Stimulated activated memory B cell treated with anti-CD40 and anti-IgM and Interleukin-4, amounts not matched to agents 10 μg/mL and 1 μg/mL and 100 μg/mL, for 72 hours (primary cell): ENCODE measurements at places on chromosomes 13 and 19.

- ATAC-seq: no peak
Observed at GRCh38 chr19:1507192-1507660, 5.6 kb downstream of the ADAMTSL5 start.

DNA sequence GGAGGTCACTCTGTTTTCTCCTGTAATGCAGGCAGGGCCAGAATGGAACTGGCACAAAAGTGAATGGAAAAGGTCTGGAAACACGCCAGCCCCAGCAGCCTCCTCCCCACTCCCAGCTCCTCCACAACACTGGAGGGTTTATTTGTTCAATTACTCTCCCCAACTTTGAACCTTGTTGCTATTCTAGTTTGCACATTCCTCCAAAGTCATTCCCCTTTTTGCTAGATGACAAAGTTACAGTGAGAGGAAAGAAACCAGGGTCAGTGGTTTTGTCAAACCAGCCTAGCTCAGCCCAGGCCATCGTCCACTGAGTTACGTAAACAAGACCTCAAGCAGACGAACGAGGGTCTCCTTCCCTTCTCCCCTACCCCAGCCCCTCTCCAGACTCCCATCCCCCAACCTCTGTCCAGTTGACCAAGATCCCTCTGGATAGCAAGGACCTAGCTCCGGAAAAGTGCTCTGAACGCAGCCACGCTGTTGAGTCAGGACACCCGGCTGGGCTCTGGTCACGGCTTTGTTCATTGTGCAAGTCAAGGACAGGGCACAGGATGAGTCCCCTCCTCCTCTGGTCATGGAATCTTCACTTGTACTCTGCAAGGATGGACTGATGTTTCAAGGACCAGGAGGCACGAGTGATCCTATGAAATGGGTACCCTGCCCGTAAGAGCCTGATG lies 180.0 kb downstream of the USP12 start:
- ATAC-seq: no peak

GRCh38 chr13:80341756-80342370 lies 937 bp upstream of the SPRY2 start:
- no peak for ATAC-seq

GRCh38 chr19:3792114-3792513 lies 5.9 kb upstream of the MATK start:
- no peak for ATAC-seq

GRCh38 chr13:49295244-49295643 lies 47.5 kb downstream of the CDADC1 start:
- no peak for ATAC-seq

DNA sequence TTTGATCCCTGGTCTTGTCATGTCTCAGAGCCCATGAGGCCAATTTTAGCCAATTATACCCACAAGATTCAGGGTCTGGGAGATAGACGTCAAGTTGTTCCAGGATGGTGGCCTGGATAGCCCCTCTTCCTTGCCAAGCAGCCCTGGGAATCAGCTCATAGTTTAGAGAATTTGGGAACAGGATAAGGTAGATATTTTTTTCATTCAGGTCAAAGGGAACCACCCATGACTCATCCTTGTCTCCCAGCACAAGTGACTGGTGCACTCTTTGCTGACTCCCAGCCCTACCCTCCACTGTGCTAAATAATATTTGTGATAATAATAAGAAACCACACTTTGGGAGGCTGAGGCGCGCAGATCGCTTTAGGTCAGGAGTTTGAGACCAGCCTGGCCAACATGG lies 17.1 kb upstream of the S1PR4 start:
- no peak for ATAC-seq

DNA sequence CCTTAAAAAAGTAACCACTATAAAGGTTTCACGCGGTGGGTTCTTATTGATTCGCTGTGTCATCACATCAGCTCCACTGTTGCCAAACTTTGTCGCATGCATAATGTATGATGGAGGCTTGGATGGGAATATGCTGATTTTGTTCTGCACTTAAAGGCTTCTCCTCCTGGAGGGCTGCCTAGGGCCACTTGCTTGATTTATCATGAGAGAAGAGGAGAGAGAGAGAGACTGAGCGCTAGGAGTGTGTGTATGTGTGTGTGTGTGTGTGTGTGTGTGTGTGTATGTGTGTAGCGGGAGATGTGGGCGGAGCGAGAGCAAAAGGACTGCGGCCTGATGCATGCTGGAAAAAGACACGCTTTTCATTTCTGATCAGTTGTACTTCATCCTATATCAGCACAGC lies 30.6 kb downstream of the FGF9 start:
- ATAC-seq: no peak

DNA sequence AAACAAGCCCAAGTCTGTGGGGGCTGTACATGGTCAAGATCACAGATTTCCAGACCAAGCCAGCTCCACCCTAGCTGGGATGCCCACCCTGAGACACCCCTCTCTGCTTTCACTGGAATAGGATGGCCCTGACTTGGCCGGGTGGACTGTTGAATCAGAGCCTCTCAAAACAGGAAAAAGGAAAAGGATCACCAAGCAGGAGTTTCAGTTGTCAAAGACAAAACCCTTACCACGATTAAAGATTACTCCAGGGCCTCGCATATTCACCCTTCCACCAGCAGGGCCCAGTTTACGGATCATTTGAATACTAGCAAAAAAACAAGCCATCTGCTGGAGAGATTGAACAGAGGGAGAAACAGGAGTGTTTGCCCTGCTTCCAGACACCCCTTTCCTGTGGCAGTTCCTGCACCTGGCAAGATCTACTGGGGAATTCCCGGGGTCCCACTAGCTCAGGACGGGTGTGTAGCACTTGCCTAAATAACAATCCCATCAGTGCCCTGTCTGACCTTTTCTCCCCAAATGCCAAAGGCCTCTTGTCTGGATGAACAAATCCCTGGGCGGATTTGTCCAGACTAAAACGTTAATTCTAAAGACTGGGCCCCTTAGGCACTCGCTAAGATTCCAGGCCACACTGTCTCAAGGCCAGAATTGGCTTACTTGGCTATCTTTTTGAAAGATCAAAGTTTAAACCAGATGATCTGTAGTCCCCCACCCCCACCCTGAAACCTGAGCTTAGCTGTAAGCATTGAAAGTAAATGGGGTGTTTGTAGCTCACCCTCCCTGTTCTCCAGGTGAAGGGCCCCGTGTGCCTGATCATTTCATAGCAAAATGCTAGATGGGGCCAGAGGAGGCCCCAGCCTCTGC lies 38.4 kb downstream of the ACTN4 start:
- ATAC-seq: peak; percentile 31

- ATAC-seq: no peak
Observed at GRCh38 chr19:44907613-44908012, 2.0 kb downstream of the APOE start.

GRCh38 chr13:33743438-33744368 lies 74.2 kb upstream of the RFC3 start:
- no peak for ATAC-seq

GRCh38 chr19:48637948-48638830 lies 1.0 kb upstream of the DBP start:
- ATAC-seq: peak; percentile 49

DNA sequence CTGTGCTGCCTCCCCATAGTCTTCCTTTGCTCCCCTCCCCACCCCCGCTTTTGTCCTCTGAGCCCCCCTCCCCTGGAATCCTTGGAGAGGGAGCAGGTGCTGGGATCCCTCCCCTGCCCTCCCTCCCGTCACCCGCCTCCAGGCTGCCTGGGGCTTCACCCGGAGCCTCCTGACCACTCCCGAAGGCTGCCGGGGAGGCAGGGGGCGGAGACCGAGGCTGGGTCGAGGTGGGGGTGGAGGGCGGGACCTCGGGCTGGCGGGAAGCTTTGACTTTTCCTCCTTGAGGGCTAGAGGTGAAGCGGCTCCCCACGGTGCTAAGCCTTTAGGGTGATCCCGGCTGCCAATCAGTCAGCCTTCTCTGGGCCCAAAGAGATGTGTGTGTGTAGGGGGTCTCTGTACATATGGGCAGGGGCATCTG lies 1.5 kb downstream of the KMT5C start:
- ATAC-seq: no peak

DNA sequence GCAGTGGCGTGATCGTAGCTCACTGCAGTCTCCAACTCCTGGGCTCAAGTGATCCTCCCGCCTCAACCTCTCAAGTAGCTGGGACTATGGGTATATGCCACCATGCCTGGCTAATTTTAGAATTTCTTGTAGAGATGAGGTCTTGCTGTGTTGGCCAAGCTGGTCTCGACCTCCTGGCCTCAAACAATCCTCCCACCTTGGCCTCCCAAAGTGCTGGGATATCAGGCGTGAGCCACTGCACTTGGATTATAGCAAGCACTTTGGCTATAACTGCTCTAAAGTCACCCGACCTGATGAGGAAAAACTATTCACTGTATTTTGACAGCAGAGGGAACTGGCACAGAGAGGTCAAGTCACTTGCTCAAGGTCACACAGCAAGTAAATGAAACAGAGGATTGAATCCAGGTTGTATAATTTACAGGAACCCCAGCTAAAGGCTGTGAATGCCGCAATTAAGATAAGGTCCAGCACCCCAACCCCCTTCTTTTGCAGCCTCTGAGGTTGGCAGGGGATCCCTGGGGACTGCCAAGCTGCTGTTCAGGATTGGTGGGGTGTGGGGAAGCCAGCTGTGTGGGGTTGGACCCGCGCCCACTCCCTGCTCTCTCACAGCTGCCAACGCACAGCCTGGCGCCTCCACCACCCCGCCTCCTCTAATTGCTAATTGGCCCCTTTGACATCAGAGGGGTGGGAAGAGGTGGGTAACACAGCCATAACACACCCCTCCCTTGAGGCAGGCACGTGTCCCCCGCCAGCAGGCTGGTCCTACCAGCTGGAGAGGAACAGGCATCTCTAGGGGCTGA lies 6.0 kb downstream of the TMIGD2 start:
- ATAC-seq: no peak

DNA sequence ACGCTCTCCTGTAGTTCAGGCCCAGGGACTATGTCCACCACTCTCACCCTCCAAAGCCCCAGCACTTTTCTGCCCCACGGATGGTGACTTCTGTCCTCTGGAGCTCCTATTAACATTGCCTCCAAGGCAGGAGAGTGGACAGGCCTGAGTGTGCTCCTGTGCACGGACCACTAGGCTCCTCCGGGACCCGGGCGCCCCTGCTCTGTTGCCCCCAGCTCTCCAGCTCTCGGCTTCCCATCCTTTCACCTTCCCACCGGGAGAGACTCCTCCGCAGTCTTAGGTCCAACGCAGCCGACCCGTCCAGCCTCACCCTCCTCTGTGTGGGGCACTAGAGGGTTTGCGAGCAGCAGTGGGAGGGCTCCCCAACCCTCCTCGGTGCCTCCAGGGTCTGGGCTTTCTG lies 30.4 kb downstream of the CAPN12 start:
- no peak for ATAC-seq

- no peak for ATAC-seq
Observed at GRCh38 chr13:40163066-40164000, 503.1 kb downstream of the FOXO1 start.

- ATAC-seq: no peak
Observed at GRCh38 chr19:30518965-30519606, 146.9 kb downstream of the ZNF536 start.

- ATAC-seq: no peak
Observed at GRCh38 chr13:112869202-112870050, 99.6 kb upstream of the MCF2L start.

DNA sequence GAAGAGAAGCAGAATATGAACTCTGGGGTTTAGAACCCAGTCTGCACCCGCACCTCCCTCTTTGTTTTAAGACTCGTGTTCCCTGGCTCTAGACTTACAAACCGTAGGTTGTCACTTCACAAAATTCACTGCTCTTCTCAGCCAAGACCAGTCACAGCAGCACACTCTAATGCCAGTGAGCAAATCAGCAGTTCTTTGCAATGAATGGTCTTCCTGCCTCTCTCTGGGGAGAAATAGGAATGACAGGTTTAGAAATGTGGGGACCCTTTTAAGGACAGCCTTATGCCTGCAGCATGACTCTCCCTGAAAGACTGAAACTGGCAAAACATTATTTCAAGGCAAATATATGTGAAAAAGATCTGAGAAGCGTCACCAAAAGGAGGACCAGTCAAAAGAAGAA lies 156.9 kb downstream of the KCTD15 start:
- ATAC-seq: no peak

DNA sequence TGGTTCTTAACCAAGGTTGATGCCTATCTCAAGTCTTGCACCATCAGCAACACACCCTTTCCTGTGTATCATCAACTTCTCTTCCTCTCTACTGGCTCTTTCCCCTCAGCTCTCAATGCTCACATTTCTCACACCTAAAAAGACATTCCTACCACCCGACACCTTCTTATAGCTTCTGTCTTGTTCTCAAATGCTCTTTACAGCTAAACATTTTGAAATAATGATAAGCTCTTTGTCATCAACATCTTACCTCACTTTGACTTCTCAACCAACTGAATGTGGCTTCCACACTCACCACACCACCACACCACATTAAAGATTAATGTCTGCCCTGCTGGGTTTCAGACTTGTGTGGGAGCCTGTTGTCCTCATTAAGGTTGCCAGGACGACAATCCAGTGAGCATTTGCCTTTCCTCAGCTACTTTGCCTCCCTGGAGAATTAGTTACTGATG lies 67.8 kb downstream of the RXFP2 start:
- no peak for ATAC-seq

DNA sequence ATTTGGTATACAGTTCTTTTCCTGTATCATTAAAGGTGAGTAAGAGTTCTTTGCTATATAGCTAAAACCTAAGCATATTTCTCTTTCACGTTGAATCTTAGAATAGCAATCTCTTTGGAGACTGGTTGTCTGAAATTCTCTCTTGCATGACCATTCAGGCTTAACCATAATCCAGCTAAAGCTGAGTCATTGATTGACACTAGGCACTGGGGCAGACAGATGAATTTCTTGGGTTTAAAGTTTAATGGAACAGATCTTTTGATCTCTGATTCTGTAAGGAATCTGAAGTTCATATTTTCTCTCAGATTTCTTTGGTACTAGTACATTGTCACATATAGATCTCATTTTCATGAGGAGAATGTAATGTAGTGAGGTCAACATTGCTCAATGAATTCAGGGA lies 397.3 kb upstream of the MIR17HG start:
- ATAC-seq: no peak
